CD4-positive, alpha-beta T cell (primary cell): ENCODE measurements at places on chromosomes 6 and 20.

DNA sequence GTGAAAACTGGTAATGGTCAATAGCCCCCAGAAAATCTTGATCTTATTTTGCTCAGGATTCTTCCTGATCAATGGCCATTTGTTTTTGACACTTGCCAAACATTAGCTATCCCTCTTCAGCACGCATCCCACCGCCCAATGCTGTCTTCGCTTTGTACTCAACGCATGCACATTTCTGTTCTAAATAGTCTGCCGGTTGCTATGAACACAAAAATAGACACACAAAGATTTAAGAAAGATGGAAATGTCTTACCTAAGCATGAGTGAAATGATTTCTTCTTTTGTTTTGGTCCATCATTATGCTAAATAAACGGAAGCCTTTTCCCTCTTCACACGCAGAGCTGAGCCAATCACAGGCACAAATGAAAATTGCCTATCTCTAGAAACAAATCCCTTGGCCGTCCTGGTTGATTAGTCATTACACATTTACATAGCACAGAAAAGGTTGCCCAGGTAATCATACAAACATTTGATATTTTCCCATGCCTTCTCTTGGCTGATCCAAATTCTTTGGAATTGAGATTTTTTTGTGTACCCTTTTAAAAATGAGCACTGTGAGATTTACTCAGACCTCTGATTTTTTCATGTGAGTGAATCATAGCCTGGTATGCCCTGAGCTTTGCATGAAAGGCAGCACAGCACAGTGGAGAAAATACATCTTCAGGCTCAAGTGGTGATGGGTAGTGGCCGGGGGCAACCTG, 70.5 kb upstream of the FAM184A start:
- DNase-seq: no peak

GRCh38 chr6:143859891-143860660, 4.2 kb upstream of the ZC2HC1B start:
- DNase-seq: no peak

- no peak for DNase-seq
Observed at GRCh38 chr6:128597956-128598355, 77.6 kb upstream of the PTPRK start.

DNA sequence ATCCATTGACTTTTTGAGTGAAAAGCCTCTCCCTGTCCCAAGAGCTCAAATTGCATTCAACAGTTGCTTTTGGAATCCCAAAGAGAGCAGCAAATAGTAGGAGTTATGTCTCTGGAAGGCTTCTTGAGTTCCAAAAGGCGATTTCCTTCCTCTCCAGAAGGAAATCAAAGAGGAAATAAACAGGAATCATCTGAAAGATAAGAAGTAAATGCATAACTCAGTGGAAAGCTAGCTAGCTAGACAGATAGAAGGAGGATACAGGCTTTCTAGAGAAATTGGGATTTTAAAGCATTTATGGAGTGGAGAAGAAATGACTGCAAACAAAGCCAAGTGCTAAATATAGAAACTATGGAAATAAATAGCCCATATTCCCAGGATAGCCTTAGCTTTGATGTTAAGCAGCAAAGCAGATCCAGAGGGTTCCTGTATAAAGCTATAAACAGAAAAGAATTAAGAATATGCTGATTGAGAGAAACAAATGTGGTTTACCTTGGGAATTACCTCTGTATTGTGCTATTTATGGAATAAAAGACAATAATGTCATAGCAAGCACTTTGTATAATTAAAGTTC, 214.7 kb downstream of the PLCB1 start:
- no peak for DNase-seq

DNA sequence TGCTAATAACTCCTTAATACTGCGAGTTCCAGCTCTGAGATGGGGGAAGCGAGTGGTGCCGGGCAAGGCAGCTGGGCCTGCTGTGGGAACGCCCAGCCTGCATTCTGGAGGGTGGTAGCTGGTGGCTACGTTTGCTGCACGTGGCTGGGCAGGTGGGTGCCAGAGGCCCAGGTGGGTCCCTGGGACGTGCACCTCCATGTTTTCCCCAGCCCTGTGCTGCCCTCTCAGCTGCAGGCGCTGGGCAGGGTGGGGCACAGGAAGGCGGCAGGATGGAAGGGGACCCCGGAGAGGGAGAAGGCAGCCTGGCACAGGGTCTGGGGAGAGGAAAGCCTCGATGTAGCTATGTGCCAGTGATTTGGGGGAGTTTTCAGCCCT, 388.8 kb downstream of the CDH4 start:
- no peak for DNase-seq

GRCh38 chr6:105815661-105816555, 270.2 kb upstream of the PRDM1 start:
- no peak for DNase-seq

DNA sequence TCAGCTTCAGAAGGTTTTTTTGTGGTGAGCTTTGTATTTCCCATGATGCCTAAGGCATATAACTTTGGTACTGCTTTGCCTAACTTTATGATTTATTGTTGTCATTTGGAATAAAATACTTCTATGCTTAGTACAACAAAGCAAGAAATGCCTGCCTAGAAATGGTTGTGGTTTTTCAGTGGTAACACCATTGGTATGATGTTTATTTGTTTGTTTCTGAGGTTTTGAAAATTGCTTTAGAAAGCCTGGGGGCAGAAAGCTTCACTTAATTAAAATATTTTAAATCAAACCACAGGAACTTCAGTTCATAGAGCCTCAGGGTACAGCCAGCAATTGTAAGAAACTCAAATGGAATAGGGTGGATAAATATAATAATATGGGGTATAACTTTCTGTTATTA, 351.2 kb upstream of the MAP3K7 start:
- DNase-seq: no peak

- no peak for DNase-seq
Observed at GRCh38 chr6:119296036-119297035, 53.2 kb downstream of the MAN1A1 start.

- DNase-seq: no peak
Observed at GRCh38 chr6:40810171-40810570, 223.0 kb upstream of the LRFN2 start.

DNA sequence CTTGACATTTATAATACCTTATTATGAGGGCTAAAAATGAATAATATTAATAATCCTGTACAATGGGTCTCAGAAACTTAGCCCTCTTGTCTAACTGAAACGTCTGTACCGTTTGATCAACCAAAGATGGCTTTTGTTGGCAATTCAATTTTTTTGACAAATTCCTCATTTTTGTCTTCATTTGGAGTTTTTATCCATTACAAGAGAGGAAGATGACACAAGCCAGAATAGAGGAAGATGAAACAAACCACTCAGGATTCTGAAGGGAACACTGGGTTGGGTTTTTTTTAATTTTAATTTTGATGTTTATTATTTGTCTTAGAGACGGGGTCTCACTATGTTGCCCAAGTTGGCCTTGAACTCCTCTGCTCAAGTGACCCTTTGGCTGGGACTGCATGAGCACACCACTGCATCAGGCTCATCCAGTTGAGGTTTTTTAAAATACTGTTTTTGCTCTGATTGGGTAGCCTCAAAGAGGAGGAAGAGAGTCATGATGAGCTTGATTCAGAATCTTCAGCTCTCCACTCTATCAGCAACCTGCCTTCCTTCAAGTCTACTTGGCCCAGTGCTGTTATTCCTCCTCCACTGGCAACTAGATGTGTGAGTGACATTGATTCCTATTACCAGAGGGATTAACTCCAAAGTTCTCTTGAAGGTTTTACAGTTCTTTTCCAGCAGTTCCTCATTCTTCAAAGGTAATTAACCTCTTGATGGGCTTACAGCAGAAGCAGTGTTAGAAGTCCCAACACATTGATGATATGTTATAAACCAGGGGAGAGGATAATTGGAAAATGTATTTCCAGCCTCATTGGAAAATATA, 71.3 kb downstream of the ATXN1 start:
- DNase-seq: no peak

DNA sequence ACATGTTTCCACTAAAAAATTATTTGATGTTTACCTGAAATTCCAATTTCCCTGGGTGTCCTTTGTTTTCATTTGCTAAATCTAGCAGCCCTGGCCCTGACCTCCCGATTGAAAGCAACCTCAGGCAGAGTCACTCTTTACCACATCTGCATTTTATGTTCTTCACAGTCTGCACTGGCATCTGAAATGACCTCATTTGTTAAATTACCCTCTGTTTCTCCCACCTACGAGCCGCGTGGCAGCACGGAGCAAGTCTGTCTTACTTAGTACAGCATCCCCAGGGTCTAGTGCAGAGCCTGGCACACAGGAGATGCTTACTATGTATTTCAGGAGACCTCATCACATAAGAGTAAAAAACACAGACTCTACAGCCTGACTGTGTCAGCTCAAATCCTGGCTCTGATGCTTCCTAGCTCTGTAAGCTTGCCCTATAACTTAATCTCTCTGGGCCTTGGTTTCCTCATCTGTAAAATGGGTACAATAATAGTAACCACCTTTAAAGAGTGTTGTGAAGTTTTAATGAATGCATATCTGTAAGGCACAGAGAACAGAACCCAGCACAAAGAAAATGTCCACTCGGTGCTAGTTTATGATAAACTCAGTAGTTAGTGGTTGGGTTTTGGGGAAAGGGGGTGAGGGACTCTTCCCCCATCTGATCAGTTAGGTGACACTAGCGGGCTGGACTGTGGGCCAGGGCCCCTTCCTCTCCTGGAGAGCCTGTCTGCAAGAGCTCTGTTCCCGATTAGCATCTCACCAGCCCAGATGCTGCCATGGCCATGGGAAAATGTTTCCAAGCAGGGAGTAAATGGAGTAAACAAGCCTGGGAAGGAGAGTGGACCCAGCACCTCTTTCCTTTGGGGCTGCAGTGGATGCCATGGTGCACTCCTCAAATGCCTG, 88.2 kb downstream of the PREX1 start:
- no peak for DNase-seq

DNA sequence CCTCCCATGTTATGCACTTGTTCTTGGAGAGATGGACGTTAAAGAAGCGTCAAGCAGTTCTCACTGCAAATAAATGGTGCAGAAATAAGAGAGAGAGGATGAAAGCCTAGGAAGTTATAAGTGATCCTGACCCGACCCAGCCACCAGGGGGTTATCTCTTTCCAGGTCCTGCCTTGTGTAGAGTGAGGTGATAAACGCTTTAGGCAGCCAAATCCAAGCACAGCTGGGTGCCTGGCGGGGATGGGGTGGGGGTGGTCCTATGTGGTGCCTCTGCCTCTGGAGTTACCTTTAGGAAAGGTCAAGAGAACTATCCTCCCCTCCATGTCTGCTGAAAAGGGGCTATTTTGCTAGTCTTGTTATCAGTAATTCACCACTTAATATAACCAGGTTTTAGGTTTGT, 9.2 kb upstream of the TFAP2A start:
- no peak for DNase-seq

DNA sequence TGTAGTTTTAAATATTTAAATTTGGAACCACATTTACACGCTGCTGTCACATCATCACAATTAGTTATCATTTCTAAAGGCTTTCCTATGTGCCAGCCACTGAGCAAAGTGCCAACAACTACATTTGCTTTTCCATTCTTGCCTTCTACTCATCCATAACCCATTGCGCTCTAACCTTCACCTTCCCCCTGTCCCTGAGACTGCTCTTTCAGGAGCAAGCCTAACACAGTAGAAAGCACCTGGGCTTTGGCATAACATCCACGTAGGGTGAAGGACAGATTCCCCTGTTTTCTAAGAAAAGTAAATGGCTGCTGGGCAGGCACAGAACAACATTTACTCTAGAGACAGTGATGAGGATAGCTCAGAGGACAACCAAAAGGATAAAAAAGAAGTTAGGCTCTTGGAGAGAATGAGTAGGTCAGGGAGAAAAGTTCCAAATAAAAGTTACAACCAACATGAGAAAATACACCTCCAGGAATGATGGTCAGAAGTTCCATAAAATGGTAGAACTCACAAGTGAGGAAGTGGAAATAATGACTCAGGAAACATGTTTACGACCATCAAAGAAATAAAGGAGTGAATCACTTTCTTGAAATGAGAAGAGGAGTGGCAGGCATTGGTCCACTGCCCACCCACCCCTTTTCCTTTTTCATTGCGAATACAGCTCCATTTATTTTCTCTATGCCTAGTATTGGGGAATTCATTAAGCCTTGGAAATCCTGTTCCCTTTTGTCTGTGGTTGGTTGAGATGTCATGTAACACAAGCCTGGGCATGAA, 77.2 kb downstream of the PFDN4 start:
- DNase-seq: no peak

DNA sequence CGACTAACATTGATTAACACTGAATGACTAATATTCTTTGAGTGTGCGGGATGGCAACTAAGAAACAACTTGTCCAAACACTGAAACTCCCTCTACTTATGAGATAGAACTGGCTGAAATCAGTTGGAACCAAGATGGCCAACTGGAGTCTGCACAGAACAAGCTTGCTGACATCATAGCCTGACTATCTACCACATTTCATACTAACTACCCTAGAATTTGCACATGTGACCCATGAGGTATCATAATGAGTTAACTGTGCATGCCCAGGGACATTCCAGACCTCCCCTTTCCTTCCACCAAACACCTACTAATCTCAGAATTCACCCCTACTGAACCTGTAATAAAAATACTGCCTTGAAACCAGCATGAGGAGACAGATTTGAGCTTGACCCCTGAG, 43.2 kb downstream of the PHIP start:
- no peak for DNase-seq

- DNase-seq: no peak
Observed at GRCh38 chr20:17172836-17173516, 53.9 kb upstream of the PCSK2 start.

DNA sequence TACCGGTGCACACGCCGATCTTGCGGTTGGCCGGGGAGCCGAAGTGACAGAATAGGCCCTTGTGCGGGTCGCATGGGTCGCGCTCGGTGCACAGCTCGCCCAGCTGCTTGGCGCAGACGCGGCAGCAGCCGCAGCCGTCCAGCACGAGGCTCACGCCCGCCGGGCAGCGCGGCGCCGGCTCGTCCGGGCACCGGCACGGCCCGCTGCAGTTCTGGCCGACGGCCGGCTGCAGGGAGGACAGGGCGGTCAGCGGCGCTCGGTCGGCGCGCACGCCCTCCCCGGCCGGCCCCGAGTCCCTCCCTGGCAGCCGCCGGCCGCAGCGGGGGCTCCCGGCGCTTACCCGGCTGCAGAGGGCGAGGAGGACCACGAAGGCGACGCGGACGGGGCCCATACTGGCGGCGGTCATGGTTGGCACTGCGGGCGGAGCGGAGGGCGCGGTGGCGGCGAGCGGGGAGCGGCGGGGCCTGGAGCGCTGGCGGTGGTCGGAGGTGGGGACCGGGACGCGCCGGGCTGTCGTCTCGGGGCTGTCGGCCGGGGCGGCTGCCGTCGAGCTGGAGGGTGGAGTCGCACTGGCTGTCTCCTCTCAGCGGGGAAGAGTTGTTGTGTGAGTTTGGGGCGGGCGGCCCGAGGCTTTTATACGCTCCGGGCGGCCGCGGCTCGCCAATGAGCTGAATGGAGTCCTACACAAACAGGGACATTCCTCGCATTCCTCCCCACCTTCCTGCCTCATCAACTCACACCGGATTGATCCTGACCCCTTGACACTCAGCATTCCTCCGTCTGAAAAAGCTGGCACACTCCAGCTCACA, at the start of gene CCN2:
Gene CCN2, minus strand, starts transcription at position 606 of the 809 bp plus-strand sequence. Its CDS starts 200 bp downstream, at position 406.
- no peak for DNase-seq

GRCh38 chr20:38113401-38114325, 51.4 kb downstream of the TGM2 start:
- no peak for DNase-seq

DNA sequence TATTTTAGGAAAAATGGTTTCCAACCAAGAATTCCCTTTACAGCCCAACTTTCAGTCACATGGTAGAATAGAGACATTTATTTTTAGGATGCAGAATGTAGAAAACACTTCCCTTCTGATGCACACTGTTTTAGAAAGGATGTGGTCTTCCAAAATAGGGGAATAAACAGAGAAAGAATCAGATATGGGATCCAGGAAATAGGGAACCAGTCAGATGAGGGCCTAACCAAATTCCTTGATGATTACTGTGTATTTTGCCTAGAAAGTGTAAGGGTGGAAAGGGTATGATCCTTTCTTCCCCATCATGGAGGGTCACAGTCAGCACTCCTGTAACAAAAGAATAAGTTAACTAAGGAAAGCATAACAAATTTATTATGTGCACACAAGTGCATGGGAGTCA, 27.4 kb downstream of the SLX4IP start:
- no peak for DNase-seq
